ENCODE measurements at places on chromosomes 13 and 19.

DNA sequence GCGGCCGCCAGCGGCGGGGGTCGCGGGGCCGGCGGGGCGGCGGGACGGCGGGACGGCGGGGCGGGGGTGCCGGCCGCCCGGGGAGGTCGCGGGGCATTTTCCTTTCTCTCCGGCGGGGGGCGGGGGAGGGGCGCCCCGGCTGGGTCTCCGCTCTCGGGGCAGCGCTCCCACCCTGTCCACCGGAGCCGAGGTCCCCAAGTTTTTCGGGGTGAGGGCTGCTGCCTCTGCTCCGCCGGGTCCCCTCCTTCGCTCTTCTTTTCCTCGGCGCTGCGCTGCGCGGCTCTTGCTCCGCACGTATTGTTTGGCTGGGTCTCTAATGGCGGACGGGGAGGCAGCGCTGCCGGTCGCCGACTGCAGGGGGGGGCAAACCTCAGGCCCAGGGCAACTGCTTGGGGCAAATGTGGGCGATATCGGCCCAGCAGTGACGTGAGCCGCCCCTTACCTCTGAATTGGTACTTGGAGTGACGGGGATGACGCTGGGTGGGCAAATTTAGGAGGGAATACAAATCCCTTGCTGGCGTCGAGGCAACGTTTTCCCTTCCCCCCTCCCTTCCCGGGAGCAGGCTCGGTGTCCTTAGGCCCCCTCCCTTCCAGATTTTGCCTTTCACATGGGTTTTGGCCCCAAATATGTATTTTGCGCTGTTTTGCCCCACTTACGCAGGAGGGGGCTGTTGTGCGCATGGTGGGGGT lies 759 bp downstream of the ZMYM2 start:
- peak; percentile 51 for DNase-seq

GRCh38 chr13:80157261-80157932 lies 183.5 kb downstream of the SPRY2 start:
- DNase-seq = peak; percentile 43

GRCh38 chr13:33730619-33731018 lies 87.3 kb upstream of the RFC3 start:
- no peak for DNase-seq

GRCh38 chr13:73880365-73880764 lies 253.8 kb downstream of the KLF12 start:
- DNase-seq = peak; percentile 56

DNA sequence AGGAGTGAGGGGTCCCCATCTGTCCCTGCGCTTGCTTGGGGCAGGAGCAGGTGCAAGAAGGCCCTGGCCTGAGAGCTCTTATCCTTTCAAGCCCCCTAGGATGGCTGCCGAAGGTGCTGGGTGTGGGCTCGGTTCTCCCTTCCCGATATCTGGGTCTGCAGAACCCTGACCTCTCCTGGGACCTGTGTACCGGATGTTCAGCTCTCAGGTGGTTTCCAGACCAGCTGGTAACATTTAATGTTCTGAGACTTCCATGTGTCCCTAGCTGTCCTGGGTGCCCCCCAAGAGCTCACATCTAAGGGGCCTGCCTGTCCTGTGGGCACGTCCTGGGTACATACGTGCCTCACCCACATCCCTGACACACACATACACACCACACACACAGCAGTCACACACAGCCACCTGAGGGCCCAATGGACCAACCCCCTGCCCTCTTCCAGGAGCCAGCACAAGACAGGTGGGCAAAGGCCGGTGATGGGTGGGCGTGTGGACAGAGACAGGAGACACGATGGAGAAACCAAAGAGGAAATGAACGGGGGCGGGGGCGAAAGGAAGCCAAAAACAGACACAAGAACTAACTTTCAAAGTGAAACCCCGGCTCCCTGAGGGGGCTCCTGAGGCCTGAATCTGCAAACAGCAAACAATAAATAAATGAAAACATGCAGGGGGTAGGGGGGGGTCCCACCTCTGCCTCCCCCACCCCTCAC lies 124.3 kb downstream of the PTPRS start:
- no peak for DNase-seq

DNA sequence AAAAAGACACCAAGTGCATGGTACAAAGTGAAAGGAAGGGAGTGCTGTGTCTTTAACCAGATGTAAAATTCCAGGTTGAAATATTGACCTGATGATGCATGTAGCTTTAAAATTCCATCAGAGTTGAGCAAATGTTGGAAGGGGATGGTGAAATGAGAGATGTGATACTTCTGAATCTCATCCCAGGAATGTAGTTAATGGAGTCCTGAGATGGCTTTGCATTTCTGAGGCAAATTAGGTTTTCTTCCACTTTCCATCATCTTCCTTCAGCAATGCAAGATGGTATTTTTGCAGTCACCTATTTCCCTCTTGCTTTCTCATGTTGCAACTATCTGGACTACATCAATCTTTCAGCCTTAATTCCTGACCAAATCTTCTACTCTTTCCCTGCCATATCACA lies 194.1 kb upstream of the MIR17HG start:
- no peak for DNase-seq

DNA sequence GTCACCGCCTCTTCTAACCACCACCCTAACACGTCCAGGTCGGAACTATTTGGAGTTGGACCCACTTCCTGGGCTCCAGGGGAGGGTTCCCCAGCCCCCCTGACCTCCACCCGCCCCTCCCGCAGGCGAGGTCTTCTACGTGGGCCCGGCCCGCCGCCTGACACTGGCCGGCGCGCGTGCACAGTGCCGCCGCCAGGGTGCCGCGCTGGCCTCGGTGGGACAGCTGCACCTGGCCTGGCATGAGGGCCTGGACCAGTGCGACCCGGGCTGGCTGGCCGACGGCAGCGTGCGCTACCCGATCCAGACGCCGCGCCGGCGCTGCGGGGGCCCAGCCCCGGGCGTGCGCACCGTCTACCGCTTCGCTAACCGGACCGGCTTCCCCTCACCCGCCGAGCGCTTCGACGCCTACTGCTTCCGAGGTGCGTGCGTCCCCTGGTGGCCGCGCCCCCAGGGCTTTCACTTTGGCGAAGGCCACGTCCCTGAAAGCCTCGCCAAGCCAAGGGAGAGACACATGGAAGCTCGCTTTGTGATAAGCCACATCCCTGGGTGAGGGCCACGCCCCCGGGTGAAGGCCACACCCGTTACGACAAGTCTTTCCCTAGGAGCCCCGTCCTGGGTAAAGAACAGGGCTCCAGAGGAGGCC lies 13.2 kb downstream of the NCAN start:
- peak; percentile 58 for DNase-seq

- no peak for DNase-seq
These were observed 1615.2 kb downstream of the OLFM4 start for GRCh38 chr13:54643863-54644262.

DNA sequence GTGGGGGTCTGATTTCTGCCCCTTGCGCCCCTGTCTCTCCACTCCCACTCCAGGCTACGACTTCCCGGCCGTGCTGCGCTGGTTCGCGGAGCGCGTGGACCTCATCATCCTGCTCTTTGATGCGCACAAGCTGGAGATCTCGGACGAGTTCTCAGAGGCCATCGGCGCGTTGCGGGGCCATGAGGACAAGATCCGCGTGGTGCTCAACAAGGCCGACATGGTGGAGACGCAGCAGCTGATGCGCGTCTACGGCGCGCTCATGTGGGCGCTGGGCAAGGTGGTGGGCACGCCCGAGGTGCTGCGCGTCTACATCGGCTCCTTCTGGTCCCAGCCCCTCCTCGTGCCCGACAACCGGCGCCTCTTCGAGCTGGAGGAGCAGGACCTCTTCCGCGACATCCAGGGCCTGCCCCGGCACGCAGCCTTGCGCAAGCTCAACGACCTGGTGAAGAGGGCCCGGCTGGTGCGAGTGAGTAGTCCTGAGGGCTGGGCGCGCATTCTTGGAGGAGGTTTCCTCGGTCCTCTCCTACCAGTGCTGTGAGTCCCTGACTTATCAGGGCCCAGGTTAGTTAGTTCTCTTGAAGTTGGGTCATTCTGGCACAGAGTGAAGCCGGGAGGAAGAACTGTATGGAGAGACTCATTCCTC lies 12.7 kb downstream of the EHD2 start:
- DNase-seq = no peak

DNA sequence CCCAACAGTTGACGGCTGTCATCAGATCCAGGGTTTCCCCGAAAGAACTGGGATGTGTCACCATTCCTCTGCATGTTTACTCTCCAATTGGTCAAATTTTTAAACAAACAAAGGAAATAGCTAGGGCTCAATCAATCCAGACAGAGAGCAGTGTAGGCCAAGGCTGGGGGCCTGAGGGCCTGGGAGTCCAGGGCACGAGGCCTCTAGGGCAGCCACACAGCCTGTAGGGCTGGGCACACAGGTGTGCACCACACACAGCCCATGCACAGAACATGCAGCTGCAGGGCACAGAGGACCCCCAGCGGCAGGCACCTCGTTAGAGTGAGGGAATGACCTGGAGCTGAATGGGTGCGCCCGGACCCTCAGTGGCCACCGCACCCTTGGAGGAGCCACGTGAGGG lies 9.5 kb downstream of the MIER2 start:
- no peak for DNase-seq

DNA sequence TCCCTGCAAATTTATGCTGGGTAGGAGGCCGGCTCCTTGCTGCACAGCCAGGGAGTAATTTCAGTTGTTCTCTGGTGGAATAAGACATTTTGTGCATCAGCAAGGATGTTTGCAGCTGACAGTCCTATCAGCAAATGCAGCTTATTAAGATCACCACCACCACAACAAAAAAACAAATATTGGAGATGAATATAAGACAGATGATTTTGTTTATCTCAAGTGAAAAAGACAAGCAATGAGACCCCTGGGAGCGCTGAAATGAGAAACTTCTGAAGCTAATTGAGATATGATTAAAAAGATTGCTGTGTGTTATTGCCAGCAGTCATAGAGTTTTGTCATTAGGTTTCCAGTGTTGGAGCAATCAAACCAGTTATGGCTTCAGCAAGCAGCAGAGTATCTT lies 505.6 kb downstream of the GPC6 start:
- DNase-seq = no peak

DNA sequence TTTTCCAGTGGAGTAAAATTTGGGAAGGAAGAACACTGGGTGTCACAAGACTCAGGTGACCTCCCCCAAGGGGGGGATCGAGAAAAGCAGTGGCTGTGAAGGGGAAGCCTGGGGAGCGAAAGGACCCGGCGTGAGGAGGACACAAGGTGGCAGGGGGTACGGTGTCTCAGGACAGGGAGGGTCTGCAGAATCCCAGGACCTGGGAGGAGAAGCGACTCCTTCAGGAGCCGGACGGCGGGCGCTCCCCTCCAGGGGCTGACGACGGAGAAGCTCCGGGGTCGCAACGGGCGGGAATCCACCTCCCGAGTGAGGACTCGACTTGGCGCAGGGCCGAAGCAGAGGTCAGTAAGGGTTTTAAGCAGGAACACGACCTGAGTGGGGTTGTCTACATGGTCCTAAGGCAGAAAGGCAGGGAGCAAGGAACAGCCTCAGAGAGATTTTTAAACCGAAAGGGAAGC lies 529 bp downstream of the ZNF836 start:
- no peak for DNase-seq

DNA sequence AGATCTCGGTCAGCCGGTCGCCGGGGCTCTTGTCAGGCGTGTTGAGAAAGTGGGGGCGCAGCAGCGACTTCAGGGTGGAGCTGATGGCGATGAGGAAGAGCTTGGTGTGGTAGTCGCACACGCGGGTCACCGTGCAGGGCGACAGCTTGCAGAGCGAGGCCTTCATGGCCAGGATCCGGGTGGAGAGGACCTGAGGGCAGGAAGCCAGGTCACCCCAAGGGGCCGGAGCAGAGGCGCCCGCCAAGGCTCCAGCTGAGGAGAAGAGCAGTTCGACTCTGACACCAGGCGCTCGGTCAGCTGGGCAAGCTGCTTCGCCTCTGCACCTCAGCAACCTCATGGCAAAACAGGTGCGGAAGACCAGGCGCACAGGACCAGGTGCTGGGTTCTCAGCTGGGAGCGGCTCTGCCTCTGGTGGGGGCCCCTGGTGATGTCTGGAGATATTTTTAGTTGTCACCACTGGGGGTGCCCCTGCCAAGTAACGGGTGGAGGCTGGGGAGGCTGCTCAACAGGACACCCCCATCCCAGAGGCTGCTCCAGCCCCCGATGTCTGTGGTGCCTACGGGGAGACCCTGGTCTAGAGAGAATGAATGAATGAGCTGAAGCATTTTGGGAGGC lies 15.9 kb downstream of the CFD start:
- DNase-seq = no peak

GRCh38 chr13:38981096-38981495 lies 9.5 kb downstream of the STOML3 start:
- DNase-seq = no peak

DNA sequence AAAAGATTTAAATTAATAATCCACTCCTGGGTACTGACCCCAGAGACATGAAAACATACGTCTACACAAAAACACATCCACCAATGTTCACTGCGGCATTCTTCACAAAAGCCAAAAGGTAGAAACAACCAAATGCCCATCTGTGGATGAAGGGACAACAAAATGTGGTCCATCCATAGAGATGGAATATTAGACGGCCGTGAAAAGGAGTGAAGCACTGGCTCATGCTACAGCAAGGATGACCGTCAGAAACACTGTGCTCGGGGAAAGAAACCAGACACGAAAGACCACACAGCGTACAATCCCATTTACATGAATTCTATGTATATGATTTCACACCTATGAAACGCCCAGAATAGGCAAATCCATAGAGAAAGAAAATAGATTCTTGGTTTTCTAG lies 6.1 kb downstream of the RDH13 start:
- DNase-seq = no peak

GRCh38 chr13:30147421-30147820 lies 159.9 kb downstream of the KATNAL1 start:
- DNase-seq = no peak

- no peak for DNase-seq
These were observed 22.7 kb downstream of the TFDP1 start for GRCh38 chr13:113607056-113607888.

DNA sequence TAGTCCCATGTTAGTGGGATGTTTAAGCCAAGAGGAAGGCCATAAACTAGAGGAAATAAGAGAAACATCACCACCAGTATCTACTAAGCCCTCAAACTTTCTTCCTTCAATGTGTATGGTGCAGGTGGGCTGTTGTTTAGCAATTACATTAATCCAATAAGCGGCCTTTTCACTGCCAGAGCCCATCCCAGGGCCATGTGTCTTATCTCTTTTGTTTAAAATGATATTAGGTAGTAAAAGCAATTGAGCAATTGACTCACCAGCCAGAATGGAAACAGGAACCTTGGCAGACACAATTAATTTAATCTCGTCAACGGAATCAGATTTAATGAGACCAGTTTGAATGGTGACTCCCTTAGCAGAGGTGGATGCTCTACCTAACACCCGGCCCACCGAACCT lies 1503.5 kb downstream of the UQCRFS1 start:
- DNase-seq = no peak

DNA sequence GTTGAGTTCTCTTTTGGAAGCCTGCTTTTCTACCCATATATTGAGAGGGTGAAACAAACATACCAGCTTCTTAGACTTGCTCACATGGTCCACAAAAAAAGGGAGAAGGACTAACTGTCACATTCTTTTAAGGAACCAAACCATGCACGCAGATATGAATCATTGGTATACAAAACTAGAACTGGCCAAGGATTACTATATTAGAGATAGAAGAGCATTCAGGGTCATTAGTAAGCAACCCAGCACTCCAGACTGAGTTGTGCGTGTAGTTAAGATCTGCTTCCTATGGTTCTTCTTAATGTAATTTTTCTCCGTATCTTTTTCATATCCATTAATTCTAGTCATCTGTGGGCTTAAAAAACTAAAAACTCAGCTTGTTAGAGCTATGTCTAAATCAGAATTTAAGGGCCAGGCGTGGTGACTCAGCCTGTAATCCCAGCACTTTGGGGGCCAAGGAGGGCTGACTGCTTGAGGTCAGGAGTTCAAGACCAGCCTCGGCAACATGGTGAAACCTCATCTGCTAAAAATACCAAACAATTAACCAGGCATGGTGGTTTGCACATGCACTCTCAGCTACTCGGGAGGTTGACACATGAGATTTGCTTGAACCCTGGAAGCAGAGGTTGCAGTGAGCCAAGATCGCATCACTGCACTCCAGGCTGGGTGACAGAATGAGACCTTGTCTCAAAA lies 19.6 kb downstream of the ALG5 start:
- peak; percentile 60 for DNase-seq
